Neuronal stem cell (in vitro differentiated cells): ENCODE measurements at places on chromosomes 3 and 15.

GRCh38 chr3:111538681-111539083, 3.3 kb upstream of the CD96 start:
- DNase-seq, result no peak

DNA sequence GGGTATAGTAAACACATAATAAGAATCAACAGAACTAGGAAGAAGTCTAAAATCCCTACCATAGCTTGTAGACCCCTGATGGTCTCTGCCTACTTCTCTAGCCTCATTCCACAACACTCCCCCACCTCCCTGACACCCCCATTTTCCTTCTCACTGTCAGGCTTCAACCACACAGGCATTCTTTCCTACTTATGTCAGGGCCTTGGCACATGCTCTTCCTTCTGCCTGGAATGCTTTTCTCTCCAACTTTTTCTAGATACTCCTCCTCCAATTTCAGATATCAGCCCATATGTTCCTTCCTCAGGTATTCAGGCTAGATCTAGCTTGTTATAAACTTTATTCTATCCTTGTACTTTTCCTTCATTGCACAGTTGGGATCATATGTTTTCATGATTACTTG, 106.0 kb upstream of the MRPL3 start:
- DNase-seq, result no peak

- no peak for DNase-seq
Observed at GRCh38 chr3:13880811-13881156, 913 bp upstream of the WNT7A start.

DNA sequence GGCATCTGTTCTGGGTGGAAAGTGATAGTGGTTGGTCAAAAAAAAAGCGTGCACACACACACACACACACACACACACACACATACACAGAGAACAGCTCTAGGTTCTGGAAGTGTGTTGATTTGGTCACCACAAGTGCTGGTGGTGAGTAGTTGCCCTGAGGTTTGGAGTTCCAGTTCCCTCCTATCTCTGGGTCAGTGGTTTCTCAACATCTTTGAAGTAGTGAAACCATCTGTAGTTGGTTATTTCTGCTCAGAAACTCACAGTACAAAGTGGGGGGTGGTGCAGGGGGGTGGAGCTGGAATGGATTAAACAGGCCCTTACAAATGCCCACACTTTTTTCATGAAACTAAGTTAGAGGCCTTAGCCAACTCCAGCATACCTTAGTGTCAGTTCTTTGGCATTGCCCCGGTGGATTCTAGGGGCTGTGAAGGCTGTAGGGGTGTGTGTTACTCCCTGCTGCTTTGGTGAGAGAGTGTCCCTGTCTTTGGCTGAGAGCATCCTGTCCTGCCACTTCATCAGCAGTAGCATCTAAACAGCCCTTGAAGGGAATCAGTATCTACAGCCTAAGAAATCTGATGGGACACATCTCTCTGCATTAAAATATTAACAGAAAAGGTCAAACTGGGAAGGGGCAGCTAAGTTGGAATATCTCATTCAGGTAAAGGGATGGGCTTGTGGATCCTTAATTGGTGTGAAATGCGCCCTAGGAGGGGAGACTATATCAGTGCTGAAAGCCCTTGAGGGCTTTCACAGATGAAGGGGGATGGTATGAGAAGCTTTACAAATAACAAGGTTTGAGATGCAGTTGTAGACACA, 20.6 kb downstream of the SMAD3 start:
- DNase-seq, result no peak

DNA sequence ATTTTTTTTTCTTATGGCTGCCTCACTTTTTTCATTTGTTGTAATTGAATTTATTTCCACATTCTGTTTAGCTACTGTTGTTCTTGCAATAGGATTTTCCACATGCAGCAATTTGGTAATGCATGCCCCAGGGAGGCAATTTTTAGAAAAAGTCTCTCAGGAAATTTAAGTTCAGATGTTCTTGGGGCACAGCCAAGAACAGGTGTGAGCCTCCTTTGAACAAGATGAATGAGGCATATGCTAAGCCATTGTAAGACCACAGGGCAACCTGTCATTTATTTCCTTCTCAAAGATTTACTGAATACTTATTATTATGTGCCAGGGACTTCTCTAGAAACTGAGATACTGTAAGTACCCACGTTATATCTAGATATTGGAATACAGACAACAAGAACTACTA, 549.5 kb downstream of the DIPK2A start:
- DNase-seq, result no peak
